Fibroblast of the conjunctiva (primary cell): ENCODE measurements at places on chromosomes 7 and 10.

DNA sequence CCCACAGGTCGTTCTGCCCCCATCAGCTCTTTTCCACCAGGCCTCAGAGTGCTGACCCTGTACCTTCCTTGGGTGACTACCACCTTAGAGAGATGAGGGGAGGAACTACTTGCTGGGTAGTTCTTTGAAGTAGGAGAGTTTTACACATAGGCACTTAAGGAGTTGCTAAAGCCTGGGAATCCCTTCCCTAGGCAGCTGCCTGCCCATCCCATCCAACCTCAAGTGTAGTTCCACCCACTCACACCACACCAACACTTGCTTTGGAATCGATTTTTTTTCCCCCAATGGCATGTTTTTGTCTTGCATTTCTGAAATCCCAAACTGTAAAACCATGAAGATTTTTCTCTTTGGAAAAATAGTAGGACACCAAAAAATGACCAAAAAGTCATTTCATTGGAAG is 47.7 kb downstream of the FBXW4 start:
- no peak for DNase-seq

DNA sequence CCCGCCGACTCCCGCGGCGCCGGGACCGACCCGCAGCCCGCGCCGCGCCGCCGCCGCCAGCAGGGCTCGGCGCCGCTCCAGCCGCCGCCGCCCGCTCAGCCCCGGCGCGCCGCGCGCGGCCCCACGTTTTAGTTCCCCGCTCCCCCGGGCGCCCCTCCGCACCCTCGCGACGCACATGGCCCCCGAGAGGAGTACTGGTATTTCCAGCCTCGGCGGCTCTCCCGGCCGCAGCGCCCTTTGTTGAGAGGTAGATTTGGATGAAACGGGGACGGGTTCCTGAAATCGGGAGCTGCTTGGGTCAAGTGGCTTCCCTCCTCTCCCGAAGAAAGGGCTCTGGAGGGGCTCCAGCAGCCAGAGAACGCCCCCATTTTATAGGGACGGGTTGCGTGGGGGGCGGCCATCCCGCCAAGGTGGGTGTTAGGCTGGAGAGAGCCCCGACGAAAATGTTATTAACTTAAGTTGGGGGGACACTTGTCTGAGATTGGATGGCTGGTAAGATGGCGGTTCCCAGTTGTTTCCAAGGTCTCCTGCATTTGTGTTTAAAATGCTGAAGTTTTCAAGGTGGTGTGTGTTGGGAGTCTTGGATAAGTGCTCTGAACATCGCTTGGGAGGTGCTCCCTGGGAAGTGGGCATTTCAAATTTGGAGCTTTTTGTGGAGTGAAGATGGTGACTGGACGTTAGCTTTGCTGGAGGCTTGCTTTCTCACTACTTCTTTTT is 1.2 kb downstream of the BMI1 start:
- DNase-seq = no peak

DNA sequence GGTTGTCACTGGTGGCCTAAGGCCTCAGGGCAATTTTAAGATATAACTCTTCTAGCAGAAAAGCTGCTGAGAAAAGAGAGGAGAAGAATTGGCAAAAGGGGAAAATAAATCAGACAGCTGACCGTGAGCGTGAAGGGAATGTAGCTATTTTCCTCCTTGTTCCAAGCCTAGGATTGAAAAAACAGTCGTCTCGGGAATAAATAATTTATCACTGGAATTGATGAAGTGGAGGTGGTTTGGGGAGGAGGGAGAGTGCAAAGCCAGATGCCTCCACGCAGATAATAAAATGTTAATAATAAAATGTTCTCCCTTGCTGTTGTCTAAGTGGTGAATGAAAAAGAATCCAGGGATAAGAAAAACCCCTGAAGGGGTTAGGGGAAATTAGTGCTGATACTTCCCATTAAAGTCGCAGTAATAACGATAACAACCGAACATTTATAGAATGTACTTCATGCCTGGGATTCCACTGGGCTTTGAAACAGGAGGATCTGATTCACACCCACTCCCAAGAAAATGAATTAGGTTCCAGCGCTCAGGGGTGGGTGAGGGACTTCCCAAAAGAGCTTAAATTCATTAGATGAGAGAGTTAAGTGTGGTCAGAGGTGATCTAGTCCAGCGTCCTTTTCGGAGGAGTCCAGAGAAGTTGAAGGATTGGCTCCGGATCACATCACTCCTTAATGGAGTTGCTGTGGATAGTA is 27.3 kb downstream of the BAMBI start:
- DNase-seq = no peak

DNA sequence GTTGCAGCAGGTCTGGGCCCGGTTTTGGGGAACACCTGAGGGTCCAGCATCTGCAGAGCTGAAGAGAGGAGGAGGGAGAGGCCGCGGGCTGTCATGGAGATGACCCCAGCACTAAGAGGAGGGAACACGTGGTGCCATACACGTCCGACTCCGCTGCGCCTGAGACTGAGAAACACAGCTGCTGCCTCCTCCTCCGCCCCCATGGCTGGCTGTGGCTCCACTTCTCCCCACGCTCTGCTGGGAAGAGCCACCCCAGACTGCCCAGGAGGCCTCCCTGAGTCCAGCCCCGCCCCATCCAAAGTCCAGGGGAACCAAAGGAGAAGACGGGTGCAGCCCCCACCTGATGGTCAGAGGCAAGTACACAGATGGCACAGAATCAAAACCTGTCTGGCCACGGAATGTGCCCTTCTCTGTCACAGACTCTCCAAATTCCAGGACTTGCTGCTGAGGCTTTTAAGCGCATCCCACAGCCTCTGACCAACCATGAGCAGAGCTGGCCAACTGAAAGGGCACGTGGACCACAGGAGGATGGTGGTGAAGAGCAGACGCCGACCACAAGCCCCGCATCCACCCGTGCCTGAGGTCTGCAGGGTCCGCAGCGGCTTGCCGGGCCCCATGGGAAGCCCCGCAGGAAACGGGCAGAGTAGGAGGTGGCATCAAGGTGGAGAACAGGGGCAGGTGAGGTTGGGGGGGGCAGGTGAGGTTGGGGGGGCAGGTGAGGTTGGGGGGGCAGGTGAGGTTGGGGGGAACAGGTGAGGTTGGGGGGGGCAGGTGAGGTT is 24.0 kb downstream of the STK32C start:
- no peak for DNase-seq

- DNase-seq = no peak
These were observed 20.2 kb upstream of the RPA3 start for GRCh38 chr7:7738622-7739021.

- DNase-seq = no peak
These were observed 59.6 kb downstream of the BLNK start for GRCh38 chr10:96211764-96212163.

- no peak for DNase-seq
These were observed 13.1 kb upstream of the UBE3C start for GRCh38 chr7:157125376-157126223.

GRCh38 chr10:95229724-95230627 is 35.9 kb downstream of the ACSM6 start:
- peak; percentile 79 for DNase-seq

GRCh38 chr10:108653531-108653930 is 1269.8 kb downstream of the XPNPEP1 start:
- DNase-seq = no peak

GRCh38 chr10:51666456-51666855 is 32.9 kb downstream of the CSTF2T start:
- no peak for DNase-seq

GRCh38 chr7:152677808-152678670 is 2.1 kb upstream of the XRCC2 start:
- no peak for DNase-seq

GRCh38 chr10:75011221-75011620 is 100.2 kb upstream of the SAMD8 start:
- DNase-seq = no peak

DNA sequence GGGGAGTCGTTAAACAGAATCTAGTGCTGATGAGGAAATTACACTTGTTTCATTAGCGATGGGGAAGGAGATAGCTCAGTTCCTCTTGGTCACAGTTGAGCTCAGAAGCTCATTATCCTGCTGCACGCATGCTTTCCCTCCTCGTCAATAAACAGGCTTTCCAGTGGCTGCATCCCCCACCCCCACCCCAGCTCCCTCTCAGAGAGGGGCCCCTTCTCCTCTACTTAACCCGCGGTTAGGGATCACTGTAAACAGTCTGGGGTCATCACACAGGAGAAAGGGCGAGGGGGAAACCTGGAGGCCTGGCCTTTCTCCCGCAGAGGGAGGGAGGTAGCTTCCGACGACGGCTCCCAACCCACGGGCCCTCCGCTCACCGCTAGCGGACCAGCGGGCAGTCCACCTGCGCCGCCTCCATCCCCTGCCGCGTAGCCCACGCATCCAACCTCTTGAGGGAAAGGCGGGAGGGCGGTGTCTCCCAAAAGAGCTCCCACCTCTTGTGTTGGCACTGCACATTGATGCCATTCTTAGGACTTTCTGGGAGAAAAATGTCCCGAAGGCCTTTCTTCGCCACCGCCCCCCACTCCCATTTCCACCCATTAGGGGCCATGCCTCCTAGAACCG is 80.8 kb downstream of the PAX2 start:
- DNase-seq = no peak

GRCh38 chr7:132028144-132028920 is 471.9 kb upstream of the PODXL start:
- DNase-seq = no peak

GRCh38 chr10:70847659-70848360 is 32.1 kb downstream of the SGPL1 start:
- DNase-seq = no peak

- DNase-seq = peak; percentile 63
These were observed 31.9 kb downstream of the ARL4A start for GRCh38 chr7:12719141-12719919.

DNA sequence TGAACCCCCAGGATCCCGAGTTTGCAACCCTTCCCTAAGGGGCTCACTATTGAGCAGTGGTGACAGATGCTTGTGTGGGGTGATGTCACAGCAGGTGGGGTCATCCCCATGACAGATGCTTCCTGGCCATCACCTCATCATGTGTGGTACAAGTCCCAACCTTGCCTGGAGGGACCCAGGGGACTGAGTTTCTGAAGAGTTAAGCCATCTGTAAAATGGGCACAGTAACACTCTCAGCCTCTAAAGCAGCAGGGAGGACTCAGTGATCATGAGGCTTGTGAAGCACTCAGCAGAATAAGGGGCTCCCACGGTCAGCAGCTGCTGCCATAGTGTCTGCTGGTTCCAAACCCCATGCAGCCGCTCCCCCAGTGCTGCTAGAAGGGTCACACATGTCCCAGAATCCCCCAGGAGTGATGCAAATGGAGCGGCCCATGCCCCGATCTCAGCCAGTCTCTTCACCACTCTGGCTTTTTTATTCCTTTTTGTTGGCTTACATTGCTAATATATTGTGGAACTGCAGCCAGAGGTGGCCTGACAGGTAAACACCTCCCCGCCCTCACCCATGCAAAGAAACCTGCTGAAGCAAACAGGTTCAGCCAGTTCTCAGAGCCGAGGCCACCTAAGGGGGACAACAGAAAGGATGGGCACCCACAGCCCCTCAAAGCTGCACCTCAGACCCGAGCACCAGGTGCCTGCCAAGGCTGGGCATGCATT is 102.1 kb upstream of the PDGFA start:
- no peak for DNase-seq

- DNase-seq = no peak
These were observed 625.1 kb downstream of the MAGI2 start for GRCh38 chr7:78828317-78828716.

DNA sequence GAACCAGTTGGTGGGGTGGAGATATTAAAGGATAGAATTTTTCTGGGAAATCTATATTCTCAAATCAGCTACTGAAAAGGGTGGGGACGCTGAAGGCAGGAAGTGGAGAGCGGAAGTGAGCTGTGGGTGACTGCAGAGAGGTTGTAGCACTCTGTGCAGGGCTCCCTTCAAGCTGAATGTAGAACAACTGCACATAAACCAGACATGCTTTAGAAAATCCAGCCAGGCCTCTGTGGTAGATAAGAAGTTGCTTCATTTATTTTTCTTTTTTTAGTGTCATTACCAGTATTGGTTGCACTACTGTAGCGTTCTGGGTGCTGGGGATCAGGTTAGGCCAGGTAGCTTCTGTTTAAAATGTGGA is 127.8 kb downstream of the CELF2 start:
- no peak for DNase-seq

DNA sequence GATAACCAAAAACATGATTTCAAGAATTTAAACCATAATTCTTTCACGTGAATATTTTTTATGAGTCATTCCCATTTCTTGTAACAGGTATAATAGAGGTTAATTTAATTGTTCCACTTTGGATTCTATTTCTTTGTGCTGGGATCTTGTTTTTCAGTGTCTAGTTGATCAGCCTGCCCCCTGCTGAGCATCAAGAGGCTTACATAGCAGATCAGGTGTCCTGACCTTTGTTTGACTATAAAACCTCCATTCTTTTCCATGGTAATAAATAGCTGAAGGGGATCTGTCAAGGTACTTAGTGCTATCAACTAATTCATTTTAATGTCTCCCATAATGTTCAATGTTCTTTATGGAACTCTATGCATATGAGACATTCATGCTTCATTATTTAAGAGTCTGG is 4.9 kb downstream of the COL17A1 start:
- no peak for DNase-seq

DNA sequence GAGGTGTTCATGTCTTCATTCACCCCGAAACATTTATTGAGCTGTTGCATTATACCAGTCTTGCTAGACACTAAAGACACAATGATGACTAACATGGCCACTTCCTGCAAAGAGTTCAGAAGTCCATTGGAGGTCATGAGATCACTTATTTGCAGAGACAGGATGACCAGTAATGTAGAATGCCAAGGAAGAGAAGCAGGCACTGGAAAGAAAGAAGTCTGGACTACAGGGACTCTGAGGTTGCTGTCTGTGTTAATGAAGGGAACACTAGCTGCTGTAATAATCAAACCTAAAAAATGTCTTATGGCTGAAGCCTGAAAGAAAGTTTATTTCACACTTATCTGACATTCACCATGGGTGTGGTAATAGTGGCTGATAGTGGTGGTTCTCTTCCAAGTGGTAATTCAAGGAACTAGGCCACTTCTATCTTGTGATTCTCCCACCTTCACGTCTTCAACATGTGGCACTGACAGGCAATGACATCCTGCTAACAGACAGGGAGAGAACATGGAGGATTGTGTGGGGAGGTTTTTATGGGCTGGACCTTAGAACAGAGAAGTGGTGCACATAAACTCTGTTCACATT is 89.2 kb upstream of the MKLN1 start:
- no peak for DNase-seq

- DNase-seq = no peak
These were observed 7.9 kb upstream of the TCAF1 start for GRCh38 chr7:143909863-143910262.

DNA sequence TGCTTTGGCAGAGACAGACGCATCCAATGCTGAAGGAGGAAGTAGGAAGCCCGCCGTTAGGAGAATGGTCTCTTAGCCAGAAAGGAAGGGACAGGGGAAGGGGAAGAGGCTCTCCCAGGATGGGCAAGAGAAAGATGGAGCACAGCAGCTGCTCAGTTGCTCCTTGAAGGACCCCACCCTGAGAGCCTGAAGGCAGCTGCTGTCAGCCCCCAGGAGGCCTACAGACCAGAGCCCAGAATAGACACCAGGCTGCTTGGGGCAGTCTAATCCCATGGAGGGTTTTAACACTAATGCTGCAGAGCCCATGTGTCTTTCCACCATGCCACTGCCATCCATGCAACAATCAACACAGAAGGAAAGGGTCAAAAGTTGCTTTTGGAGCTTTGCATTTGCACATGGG is 3.5 kb upstream of the C7orf33 start:
- no peak for DNase-seq
